GM23248 (cell line): ENCODE measurements at places on chromosomes 3 and 15. TPM values are rescaled to one million over a fixed set of nuclear protein-coding genes. Genes with fewer than 3 reads are reported as not detected.

DNA sequence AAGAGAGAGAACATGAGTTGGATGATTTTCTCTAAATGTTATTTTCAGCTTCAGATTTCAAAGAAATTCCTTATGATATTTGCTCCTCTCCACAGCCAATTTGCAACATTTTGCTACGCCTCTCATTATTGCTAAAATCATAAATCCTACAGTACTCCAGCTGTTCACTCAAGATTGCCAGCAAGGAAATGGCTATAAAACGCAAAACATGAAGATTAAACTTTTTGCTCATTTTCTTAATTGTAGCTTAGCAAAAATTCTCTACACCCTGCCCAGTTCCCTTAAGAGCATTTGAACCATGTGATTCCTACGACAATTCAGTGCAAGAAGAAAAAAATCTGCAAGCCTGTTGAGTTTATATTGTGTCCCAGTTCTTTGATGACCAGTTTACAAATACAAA lies 6.8 kb downstream of the CHRNA3 start:
- peaks cover 6% of the 10 kb centered on the region; the same call in 1 of the 2 replicates for H3K4me1 ChIP-seq
- H3K36me3 ChIP-seq = no peaks in the 10 kb centered on the region
- DNase-seq = no peak
- no peak overlapping the region for H3K4me3 ChIP-seq
- H3K27ac ChIP-seq = no peak overlapping the region

DNA sequence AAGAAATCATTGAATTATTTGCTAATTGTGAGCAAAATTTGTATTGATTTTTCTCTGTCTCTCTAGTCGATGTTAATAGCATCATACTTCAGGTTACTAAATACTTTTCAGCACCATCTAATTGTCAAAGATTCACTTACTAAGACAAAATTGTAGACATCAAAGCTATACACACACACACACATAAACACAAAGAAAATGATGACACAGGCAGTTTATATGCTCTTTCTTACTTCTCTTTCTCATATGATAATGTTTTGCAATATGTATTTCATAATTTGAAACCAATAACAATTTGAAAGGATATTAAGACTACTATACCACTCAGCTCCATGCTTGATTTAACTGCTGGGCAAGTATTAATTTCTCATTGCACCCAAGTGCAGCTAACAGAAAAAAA lies 406.2 kb downstream of the ROBO2 start:
- H3K4me1 ChIP-seq = no peaks in the 10 kb centered on the region
- no peak overlapping the region for H3K4me3 ChIP-seq
- no peaks in the 10 kb centered on the region for H3K27me3 ChIP-seq
- H3K27ac ChIP-seq = no peak overlapping the region
- H3K36me3 ChIP-seq = no peaks in the 10 kb centered on the region

Gene ITPKA
- total RNA-seq = 0.43 and 7.7 TPM in 2 replicates

- H3K4me3 ChIP-seq = no peak overlapping the region
- no peaks in the 10 kb centered on the region for H3K36me3 ChIP-seq
- DNase-seq = no peak
- no peaks in the 10 kb centered on the region for H3K27me3 ChIP-seq
- H3K4me1 ChIP-seq = peaks cover 6% of the 10 kb centered on the region; the same call in 1 of the 2 replicates
Observed at GRCh38 chr3:151596940-151597339, 136.1 kb upstream of the IGSF10 start.

DNA sequence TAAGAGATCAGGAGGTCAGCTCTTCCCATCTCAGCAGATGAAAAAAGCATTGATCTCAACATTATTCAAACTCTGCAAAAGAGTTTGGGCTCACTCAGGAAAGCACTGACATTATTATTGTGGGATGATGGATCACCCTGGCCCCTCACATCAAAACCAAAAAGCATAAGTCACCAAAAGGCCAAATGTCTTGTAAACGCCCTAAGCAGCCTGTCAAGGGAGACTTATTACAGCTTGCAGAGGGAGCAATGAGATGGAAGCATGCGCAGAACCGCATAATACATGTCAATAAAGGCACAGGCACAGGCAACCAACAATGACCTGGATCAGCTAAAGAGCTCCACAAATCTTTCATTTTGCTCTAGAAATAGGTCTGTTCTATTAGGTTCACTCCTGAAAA lies 4.6 kb downstream of the FSIP1 start:
- DNase-seq = no peak
- H3K4me1 ChIP-seq = no peaks in the 10 kb centered on the region
- H3K27me3 ChIP-seq = no peaks in the 10 kb centered on the region
- no peak overlapping the region for H3K27ac ChIP-seq
- no peaks in the 10 kb centered on the region for H3K36me3 ChIP-seq

DNA sequence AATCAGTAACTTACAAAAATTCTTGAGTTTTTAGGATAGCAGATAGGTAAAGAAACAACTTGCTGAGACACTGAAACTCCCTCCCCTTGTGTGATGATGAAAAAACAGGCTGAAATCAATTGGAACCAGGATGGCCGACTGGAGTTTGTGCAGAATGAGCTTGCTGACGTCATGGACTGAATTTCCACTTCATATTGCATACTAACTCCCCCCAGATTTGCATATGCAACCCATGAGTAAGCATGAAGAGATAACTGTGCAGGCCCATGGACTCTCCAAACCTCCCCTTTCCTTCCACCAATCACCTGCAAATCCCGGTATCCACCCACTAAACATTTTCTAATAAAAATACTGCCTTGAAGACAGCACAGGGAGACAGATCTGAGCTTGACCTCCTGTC lies 82.0 kb upstream of the SCN5A start:
- no peak for DNase-seq
- H3K4me1 ChIP-seq = 0 out of 2 replicates have a peak, but pooled peaks cover 7% of the 10 kb centered on the region
- no peak overlapping the region for H3K4me3 ChIP-seq
- no peak overlapping the region for H3K27ac ChIP-seq
- H3K27me3 ChIP-seq = 0 out of 2 replicates have a peak, but pooled peaks cover 31% of the 10 kb centered on the region

DNA sequence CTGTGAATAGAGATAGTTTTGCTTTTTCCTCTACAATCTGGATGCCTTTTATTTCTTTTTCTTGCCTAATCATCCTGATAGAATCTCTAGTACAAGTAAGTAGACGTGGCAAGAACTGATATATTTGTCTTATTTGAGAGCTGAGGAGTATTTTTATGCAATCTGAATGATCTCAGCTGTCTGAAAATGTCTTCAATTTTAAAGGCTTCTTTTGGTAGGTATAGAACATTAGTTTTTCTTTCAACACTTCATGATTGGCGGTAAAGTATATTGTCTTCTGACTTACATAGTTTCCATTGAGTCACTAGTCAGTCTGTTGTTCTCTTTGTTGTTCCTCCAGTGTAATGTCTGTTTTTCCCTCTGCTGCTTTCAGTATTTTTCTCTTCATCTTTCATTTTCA lies 31.3 kb downstream of the MGA start:
- peak; percentile 42 for DNase-seq
- H3K27ac ChIP-seq = peak overlapping the region; percentile 26
- no peaks in the 10 kb centered on the region for H3K27me3 ChIP-seq

DNA sequence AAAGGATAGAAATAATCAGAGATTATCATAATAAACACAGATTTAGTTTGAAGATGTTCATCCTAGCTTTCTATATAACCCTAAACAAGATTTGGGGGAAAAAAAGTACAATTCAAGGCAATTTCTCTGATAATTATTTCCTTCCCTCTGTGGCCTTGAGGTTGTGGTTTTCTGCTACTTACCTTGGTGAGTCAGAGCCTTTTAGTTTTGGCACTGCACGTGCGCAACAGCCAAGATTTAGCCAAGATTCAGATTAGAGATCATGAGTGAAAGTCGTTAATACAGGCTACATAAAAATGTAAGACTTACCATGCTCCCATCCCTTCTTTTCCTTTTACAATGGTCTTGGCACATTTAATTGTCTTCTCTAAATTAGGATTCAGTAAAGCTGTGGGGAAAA lies 6.7 kb downstream of the LYZL4 start:
- H3K27ac ChIP-seq = no peak overlapping the region
- H3K4me1 ChIP-seq = no peaks in the 10 kb centered on the region
- no peak overlapping the region for H3K4me3 ChIP-seq
- no peak for DNase-seq

Gene CCDC66
- 8.2 and 13.2 TPM in 2 replicates for total RNA-seq

Gene GOLGA6A
- not detected in 2 replicates for total RNA-seq

- H3K27ac ChIP-seq = no peak overlapping the region
- no peaks in the 10 kb centered on the region for H3K27me3 ChIP-seq
- peak; percentile 28 for DNase-seq
- H3K4me3 ChIP-seq = no peak overlapping the region
- H3K36me3 ChIP-seq = no peaks in the 10 kb centered on the region
Observed at GRCh38 chr3:58529516-58530353, 7.3 kb downstream of the ACOX2 start.

- H3K27ac ChIP-seq = no peak overlapping the region
- no peaks in the 10 kb centered on the region for H3K36me3 ChIP-seq
- no peaks in the 10 kb centered on the region for H3K4me1 ChIP-seq
Observed at GRCh38 chr15:60906146-60906674, 322.9 kb downstream of the RORA start.

DNA sequence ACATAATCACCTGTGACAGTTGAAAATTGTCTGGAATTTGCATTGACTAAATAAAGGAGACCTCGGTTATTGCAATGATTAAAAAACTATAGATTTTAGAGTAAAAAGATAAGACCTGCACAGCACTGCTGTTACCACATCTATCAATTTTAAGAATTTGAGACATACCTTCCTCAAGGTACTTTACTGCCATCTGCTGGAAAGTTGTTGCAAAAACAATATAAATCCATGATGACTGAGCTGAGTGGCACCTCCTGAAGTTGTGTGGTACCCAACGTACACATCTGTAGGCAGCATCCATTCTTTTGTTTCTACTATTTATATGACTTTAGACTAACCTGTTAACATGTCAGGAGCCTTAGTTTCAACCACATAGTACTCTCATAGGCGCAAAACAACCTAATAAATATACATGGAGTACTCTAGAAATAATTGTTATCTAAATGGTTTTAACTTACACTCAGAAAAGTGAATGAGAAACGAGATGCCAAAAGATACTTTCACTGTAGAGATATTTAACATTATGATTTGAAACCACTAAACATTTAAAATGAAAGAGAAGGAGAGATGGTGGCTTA lies 106.7 kb downstream of the GHSR start:
- H3K27ac ChIP-seq = no peak overlapping the region
- DNase-seq = peak; percentile 71
- no peaks in the 10 kb centered on the region for H3K4me1 ChIP-seq
- H3K27me3 ChIP-seq = no peaks in the 10 kb centered on the region

DNA sequence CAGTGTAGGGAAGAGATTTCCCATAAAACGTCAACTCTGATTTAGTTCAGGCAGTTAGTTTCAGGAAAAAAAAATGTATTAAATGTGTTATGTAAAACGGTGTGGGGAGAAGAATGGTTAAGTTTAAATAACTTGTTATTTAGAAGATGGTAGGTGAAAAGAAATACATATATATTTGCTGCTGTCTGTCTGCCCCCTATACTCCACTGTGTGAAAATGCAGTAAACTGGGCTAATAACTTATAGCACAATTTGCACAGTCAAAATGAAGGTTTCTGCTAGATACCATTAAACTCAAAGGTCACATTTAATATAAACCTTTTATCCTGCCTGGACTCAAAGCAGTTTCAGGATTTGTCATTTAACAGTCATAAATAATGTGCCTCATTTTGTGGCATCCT lies 515.0 kb downstream of the FGF12 start:
- no peaks in the 10 kb centered on the region for H3K36me3 ChIP-seq
- no peak overlapping the region for H3K27ac ChIP-seq

- H3K4me1 ChIP-seq = peaks cover 33% of the 10 kb centered on the region
- H3K27ac ChIP-seq = peak overlapping the region; percentile 27
- H3K27me3 ChIP-seq = no peaks in the 10 kb centered on the region
- H3K36me3 ChIP-seq = no peaks in the 10 kb centered on the region
- peak overlapping the region; percentile 30; the same call in 1 of the 2 replicates for H3K4me3 ChIP-seq
Observed at GRCh38 chr3:129794311-129795185, 99.0 kb downstream of the TMCC1 start.

Gene C3orf18
- 17.4 and 36.8 TPM in 2 replicates for total RNA-seq

- DNase-seq = peak; percentile 22
- H3K4me1 ChIP-seq = peaks cover 11% of the 10 kb centered on the region
- H3K27ac ChIP-seq = no peak overlapping the region
- H3K27me3 ChIP-seq = no peaks in the 10 kb centered on the region
- no peak overlapping the region for H3K4me3 ChIP-seq
Observed at GRCh38 chr15:44298878-44299277, 10.4 kb downstream of the GOLM2 start.

- peaks cover 13% of the 10 kb centered on the region for H3K4me1 ChIP-seq
- no peaks in the 10 kb centered on the region for H3K36me3 ChIP-seq
- DNase-seq = peak; percentile 73
- H3K27me3 ChIP-seq = no peaks in the 10 kb centered on the region
- H3K4me3 ChIP-seq = no peak overlapping the region
Observed at GRCh38 chr3:46946856-46947545, 29.5 kb downstream of the CCDC12 start.

- H3K27me3 ChIP-seq = no peaks in the 10 kb centered on the region
- H3K36me3 ChIP-seq = no peaks in the 10 kb centered on the region
- no peak overlapping the region for H3K4me3 ChIP-seq
- H3K27ac ChIP-seq = peak overlapping the region; percentile 41
Observed at GRCh38 chr3:155809181-155809580, 3.1 kb upstream of the C3orf33 start.

Gene TTC23
- total RNA-seq = 18.6 and 21.0 TPM in 2 replicates

Gene FGF12
- not detected in 2 replicates for total RNA-seq

DNA sequence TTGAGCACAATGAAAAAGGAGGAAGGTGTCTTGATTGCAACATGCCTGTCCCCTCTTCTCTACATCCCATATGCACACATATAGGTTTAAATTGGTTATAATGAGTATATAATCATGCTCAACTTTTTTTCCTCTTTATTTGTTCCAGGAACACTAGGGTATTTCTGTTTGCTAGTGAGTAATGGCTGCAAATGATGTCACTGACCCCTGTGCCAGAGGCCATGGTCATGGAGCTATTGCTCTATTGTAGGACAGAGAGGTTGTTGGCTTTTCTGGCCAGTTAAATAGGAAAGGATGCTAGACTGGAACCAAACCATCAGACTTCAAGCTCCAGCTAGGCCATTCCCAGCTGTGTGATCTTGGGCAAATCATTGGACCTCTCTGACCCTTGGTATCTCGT lies 9.6 kb downstream of the ARHGEF3 start:
- H3K4me1 ChIP-seq = 0 out of 2 replicates have a peak, but pooled peaks cover 18% of the 10 kb centered on the region
- no peak overlapping the region for H3K4me3 ChIP-seq
- no peaks in the 10 kb centered on the region for H3K27me3 ChIP-seq
- no peaks in the 10 kb centered on the region for H3K36me3 ChIP-seq
- no peak for DNase-seq
- H3K27ac ChIP-seq = no peak overlapping the region

DNA sequence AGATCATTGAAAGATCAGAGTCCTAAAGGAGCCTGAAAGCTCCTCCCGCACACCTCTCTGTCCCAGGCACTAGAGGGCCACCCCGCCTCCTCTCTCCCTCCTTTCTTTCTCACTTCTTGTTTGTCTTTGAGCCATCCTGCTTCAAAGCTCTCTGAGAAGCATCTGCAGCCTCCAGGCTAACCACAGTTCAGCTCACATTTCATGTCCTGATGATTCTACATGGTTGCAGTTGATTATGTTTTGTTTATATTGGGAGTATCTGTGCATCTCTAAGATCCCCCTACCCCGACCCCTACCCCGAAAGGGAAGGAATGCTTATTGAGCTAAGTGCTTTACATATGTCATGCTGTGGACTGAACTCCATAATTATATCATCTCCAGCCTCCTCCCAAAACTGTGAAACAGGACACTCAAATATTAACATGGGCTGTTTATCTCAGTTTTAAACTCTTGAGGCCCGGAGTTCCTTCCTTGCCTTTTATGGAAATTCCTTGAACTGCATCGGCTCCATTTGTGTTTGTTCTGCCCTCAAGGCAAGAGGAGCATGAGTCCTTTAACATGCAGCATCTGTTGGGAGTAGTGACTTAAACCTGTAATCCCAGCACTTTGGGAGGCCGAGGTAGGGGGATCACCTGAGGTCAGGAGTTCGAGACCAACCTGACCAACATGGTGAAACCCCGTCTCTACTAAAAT lies 30.9 kb downstream of the MGLL start:
- no peak overlapping the region for H3K4me3 ChIP-seq
- H3K27me3 ChIP-seq = no peaks in the 10 kb centered on the region
- peak; percentile 56 for DNase-seq
- H3K36me3 ChIP-seq = peaks cover 6% of the 10 kb centered on the region; the same call in 1 of the 2 replicates
- H3K4me1 ChIP-seq = peaks cover 47% of the 10 kb centered on the region

Gene CLDN18
- total RNA-seq = not detected in 2 replicates

Gene LRTM1
- not detected in 2 replicates for total RNA-seq
